ENCODE measurements at places on chromosomes 7 and 10.

- DNase-seq = no peak
Measured at GRCh38 chr10:121609426-121610380, 11.5 kb upstream of the FGFR2 start.

DNA sequence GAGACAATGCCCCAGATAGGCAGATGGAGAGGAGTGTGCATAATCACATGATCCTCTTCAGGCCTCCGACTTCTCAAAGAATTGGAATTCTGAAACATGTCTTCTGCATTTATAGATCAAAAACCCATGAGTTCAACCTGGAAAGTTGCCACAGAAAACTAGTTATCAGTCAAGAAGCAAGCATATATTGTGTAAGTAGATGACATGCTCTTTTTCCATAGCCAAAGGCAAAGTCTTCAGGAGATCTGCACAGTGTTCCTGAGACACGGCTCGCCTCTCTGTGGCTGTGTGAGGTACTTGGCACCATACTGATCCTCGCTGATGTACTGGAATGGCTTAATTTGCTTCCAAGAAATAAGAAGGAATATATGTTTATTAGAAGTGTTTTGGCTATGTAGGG lies 213.5 kb upstream of the MKI67 start:
- DNase-seq = no peak

GRCh38 chr7:25851332-25852210 lies 300.4 kb upstream of the NFE2L3 start:
- DNase-seq = peak; percentile 50

GRCh38 chr7:134879815-134880475 lies 100.5 kb downstream of the CALD1 start:
- DNase-seq = no peak

GRCh38 chr10:116053910-116054309 lies 219.1 kb downstream of the GFRA1 start:
- no peak for DNase-seq

DNA sequence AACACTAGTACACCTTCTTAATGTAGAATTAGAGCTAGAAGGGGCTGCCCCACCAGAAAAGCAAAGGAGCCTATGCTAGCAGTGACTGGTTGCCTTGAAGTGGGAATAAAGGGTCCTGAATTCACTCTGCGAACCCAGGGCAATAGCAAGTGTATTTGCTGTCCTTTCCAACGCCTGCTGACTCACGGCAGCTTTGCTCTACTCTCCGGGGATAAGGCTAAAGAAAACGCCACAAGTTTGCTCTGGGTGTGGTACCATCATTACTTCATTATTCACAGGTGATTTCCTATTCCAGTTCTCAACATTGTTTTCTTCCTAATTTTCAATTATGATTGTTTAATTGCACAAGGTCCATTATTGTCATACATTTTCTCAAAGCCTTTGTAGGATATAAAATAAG lies 220.5 kb upstream of the AOAH start:
- DNase-seq = no peak

DNA sequence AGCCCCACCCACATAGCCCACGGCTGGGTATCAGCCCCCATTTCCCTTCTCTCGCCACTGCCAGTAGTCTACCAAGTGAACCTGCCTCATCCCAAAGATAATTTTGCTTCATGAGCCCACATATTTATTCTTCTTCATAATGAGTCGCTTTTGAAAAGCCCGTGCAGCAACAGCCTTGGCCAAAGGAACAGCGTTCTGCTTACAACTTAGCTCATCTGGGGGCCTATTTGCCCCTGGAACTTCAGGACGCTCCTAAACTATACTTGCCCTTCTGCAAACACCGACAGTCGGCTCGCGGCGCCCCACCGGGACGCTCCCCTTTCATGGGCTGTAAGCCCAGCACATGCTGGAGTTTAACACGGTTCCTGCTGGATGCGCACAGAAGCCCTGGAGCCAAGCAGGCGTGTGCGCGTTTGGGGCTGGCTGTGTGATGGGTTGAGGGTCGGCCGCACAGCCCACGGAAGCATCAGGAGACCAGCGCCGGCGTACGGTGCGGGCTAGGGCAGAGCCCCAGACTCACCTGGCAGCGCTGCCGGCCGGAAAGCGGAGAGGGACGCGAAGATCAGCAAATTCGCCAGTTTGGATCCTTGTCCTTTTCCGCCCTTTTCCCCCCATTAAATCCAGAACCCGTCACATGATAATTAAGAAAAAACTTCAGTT lies 370 bp downstream of the TMEM60 start:
- no peak for DNase-seq

GRCh38 chr10:96073722-96074121 lies 30.3 kb downstream of the CCNJ start:
- peak; percentile 61 for DNase-seq

DNA sequence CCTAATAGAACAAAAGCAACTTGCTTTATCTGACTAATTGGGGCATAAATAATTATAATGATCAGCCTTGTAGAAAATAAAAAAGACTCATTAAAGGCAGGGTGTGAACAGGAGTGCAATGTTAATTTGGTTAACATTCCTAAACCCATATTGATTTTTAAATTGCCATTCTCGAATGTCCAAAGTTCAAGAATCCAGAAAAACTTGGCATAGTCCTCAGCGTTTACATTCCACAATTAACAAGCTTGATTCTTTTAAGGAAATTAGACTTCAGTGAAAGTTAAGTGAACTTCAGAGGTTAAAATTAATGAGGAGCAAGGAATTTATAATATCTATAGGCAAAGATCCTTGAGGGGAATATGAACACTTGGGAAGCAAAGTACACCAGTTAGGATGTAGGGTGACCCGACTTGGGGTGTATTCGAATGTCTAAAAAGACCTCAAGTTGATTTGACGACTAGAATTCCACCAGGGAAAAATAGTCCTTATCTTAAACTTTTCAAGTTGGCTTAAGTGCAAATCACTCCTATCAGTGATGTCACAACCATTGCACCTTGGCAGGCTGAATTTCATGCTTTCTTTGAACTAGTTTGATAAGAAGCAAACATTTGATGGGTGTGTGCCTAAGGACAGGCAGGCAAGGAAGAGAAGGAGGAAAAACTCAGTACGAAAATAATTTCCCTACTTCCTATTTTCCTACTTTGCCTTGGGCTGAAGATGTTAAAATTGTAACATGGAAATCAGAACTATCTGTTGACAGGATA lies 830.4 kb upstream of the COBL start:
- no peak for DNase-seq

- no peak for DNase-seq
Measured at GRCh38 chr7:151728746-151729145, 148.2 kb downstream of the PRKAG2 start.

DNA sequence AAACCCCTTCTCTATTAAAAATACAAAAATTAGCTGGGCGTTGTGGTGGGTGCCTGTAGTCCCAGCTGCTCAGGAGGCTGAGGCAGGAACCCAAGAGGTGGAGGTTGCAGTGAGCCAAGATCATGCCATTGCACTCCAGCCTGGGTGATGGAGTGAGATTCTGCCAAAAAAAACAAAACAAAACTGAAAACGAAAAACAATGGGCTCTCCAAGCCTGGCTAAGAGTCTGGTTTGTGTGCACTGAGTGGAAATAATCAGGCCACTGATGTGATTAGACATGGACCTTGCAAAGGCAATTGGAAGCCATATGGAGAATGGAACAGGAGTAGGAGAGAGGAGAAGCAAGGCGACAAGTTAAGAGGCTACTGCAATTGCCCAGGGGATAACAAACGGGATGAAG lies 60.1 kb upstream of the GSDME start:
- no peak for DNase-seq
